ENCODE measurements at places on chromosomes 2 and 18.

DNA sequence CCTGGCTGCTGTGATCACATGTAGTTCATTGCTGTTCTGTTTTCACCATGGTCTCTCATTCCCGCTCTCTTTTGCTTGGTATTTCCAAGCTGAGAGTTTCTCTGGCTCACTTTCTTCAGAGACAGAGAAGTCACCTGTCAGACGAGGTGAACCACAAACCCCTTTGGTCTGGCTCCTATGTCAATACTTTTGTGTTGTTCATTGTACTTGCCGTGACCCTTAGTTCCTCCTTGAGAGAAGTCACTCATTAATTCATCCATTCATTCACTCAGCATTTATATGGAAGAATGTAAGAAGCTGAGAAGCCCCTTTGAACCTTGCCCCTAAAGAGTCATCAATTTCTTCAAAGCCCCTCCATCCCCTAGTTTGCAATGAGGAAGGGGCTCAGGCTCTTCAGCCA, 15.2 kb downstream of the MCFD2 start:
- DNase-seq: no peak

DNA sequence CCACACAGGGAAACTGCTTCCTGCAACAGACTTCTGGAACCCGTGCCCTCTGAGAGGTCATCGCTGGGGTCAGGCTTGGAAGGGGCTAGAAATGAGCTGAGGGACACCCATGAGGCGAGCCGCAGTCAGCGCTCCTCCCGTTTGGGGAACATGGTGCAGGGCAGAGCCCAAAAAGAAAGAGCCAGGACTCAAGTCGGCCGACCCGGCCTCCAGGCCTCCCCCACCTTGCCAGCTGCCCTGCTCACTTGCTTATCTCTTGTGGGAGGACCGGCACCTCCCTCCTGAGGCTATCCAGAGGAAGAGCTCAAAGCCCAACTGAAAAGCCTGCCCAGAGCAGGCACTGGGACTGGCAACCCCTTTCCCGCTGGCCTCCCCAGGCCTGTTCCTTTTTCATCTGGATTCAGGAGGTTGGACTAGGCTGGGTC, 43.6 kb downstream of the SCTR start:
- DNase-seq: no peak

GRCh38 chr18:79598633-79599175, 80.9 kb upstream of the CTDP1 start:
- DNase-seq: no peak

DNA sequence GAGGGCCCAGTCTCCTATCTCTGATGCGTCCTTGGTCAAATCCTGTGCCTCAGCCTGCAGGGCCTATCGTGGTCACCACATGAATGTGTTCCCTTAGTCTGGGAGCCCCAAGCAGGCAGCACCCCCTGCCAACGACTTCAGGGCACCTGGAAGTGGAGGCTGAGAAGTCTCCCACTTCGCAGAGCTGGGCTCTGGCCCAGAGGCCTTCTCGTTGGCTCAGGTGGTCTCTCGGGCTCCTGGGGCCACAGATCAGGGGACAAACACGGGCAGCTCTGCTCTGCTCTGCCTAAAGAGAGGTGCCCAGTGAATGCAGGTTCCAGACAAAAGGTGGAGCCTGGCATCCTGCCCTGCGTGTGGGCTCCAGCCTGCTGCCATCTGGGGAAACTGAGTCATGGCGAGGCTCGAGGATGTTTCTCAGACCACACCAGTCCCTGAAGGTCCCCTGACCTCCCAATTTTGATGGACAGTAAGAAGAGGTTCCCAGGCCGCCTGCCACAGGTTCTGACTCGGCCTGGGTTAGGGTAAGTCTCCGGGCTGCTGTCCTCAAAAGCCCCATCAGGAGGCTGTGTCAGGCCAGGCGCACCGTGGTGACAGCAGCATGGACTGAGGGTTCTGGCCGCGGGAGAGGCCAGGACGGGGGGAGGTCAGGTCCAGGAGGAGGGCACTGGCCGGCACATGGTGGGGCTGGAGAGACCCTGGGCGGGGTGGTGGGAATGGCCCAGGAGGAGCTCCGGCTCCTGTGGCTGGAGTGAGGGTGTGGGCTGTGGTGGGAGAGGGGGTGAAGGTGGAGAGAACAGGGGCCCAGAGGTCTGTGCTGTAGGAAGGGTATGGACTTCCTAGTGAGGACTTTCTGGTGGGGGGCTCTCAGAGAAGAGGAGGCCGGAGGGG, 1.4 kb upstream of the TEKT4 start:
- no peak for DNase-seq

GRCh38 chr18:56709463-56709862, 58.3 kb downstream of the WDR7 start:
- peak; percentile 21 for DNase-seq

DNA sequence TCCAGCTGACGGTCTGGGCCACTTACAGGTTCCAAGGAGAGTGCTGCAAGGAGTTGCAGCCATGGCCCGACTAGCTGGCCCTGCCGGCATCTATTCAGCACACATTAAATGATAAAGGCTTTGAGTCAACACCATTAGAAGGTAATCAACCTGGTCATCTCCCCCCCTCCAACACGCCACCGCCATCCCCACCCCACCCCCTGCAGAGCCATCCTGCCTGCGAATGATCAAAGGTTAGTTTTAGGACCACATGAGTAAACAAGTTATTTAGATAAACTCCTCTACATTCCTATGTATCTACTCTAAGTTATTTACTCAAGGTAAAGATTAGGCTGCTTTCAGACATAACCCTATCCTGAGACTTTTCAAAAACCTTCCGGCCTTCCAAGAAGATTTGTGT, 349.3 kb upstream of the SLC39A10 start:
- DNase-seq: no peak

DNA sequence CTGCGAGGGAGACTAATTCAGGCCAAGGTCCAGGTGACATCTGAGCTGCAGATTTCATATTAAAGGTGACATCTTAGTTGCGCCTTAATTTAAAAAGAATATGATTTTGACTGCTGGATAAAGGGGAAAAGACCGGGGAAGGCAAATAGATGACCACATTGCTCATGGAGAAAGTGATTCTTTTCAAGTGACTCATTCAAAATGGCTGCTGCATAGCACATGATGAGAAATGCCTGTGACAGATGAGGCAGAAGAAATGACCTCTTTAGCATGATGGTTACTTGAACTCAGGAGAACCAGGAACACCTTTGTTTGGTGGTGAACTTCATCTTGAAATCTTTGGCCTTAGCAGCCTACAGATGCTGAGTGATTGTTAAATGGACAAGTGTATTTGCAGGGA, 385.8 kb upstream of the TRIB2 start:
- no peak for DNase-seq

DNA sequence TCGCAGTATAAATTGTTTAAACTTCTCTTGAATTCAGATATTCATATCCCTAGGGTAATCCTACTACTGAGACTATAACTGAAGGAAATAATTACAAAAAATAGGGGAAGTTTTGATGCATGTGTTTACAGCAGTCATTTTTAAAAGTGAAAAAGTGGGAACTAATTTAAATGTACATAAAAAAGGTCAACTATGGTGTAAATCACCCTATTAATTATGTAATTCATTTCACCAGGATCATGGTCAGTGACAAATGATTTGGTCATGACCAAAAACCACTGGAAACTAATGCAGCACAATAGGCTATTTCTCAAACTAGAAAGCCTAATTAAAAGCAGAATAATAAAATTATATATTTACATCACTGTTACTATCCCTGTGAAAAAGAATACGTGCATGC, 5.0 kb upstream of the CNGA3 start:
- DNase-seq: no peak

DNA sequence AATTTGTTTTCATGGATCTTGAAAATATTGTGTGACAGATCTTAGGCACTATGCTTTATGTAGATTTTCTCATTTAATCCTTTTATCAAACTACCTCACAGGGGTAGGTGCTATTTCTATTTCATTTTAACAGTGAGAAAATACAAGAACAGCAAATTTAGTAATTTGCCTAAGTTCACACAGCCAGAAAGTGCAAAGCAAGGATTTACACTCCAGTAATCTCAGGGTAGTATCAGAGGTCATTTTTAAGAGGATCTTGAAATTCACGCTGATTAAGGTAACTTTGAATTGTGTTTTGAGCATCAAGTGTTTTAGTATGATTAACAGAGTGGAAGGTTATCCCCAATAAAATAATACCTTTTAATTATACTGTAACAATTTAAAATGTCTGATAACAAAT, 10.1 kb upstream of the KCNJ3 start:
- DNase-seq: no peak

DNA sequence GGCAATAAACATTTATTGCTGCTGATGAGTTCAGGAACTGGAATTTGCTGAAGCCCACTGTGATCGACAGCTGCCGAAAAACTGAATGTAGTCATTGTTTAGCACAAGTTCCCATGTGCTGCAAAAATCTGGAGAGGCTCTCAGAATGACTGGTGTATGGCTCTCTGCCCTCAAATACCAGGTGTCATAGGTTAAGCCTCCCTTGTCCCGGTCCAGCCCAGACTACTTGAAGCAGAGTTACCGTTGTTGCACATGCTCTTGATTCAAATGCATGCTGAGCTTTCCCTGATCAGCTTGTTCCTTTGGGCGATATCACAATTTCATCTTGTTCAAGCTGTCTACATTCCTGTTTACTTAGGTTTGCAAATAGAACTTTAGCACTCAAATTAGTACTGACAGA, 625.2 kb downstream of the CPS1 start:
- no peak for DNase-seq

GRCh38 chr18:36309436-36310391, 12.2 kb downstream of the FHOD3 start:
- DNase-seq: no peak

DNA sequence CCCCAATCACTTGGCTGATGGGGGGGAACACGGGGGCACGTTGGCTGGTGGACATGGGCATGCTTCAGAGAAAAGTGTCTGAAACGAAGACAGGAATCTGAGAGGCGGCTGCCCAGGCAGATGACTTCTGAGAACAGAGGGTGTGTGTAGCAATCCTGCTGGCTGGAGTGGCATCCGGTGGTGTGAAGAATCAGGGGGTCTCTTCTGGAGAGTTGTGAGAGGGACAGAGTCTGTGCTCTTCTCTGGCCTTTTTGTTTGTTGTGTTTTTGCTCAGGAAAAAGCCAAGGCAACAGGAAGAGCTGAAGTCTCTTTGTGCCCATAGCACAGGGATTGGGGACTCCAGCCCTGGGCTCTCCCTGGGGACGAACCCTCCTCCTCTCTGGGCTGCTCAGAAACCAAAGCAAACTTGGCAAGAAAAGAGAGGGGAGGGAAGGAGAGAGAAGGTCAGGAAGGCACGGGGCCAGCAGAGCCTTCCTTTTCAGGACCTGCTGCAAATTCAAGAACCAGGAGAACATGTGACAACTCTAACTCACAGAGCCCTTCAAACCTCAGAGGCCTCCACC, 97.0 kb upstream of the SMAD2 start:
- no peak for DNase-seq

DNA sequence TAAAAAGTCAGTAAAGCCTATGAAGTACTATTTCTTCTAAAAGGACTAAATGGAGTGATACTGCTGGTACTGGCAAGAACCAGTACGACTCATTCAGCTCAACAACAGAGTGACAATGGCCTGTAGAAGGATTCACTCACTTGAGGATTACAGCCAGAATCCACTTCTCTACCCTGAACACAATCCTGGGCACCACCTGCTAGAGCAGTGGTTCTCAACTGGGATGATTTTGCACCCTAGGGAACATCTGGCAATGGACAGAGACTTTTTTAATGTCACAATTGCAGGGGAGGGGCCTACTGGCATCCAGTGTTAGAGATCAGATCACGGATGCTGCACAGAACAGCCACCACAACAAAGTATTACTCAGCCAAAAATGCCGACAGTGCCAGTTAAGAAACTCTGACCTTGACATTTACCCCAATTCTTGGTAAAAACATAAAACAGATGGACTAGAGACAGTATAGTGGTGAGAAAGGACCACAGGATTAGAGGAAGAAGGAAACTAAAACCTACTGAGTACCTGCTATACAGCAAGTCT, 5.0 kb downstream of the SPIRE1 start:
- DNase-seq: no peak

- no peak for DNase-seq
Measured at GRCh38 chr18:53757328-53757727, 467.1 kb downstream of the MBD2 start.

DNA sequence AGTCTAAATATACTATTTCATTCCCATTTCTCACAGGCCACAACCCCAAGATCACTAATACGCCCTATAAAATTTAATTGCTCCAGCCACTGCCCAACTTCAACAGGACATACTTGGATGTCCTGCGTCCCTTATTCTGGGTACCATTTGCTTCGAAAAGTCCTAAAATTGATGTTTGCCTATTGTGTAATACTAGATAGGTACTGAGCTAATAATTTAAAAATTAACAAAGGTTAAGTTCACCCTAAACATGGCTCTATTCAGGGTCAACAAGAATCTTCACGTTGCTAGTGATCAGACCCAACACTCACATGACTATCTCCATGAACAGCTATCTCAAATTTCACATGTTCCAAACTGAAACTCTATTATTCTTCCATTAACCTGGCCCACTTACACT, 296.4 kb upstream of the RND3 start:
- no peak for DNase-seq

DNA sequence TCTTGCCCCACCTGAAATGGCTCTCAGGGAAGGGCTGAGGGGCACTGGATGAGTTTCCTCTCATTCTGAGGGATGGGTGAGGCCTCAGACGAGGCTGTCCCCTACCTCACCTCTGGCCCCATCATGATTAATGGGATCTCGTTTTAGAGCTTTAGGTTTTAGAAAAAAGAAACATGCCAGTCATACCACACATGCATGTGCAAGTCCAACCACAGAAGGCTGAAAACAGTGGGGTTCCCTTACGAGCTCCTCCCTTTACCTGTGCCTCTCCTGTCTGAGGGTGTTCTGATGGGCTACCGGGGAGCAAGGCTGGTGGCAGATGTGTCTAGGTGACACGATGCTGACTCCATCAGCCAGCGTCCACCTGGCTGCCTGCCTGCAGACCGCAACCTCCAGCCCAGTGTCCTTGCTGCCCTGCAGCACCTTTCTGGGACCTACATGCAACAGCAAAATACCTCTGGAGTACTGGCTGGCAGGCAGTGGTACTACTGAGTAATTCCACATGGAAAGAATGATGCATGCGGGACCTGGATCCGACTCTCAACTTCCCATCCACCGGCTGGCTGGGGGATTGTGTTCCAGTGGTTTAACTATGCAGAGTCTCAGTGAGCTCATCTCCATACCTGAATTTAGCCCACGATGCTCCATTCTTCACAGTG, 9.1 kb upstream of the LYPD6B start:
- no peak for DNase-seq

- no peak for DNase-seq
Measured at GRCh38 chr2:140383781-140384180, 1603.6 kb upstream of the NXPH2 start.

GRCh38 chr2:101149241-101150192, 1.7 kb downstream of the TBC1D8 start:
- DNase-seq: no peak

- no peak for DNase-seq
Measured at GRCh38 chr2:238920053-238920452, 72.2 kb downstream of the TWIST2 start.

All from activated CD8-positive, alpha-beta memory T cell treated with anti-CD3 and anti-CD28 coated beads for 4 hours (primary cell).